SHP77 treated with DMSO at 0.1 percent for 48 hours (cell line): ENCODE measurements at places on chromosomes 3 and 15.

- no peak for DNase-seq
Observed at GRCh38 chr3:104735691-104736090, 631.0 kb upstream of the ALCAM start.

- DNase-seq = peak; percentile 73
Observed at GRCh38 chr3:48194446-48195071, 6.3 kb upstream of the CDC25A start.

GRCh38 chr3:144031938-144032337 lies 60.3 kb downstream of the DIPK2A start:
- no peak for DNase-seq

GRCh38 chr3:165339753-165340152 lies 143.6 kb upstream of the SLITRK3 start:
- DNase-seq = no peak

GRCh38 chr15:71465131-71465955 lies 345.0 kb upstream of the NR2E3 start:
- no peak for DNase-seq

- DNase-seq = no peak
Observed at GRCh38 chr3:14757153-14757700, 61.5 kb upstream of the FGD5 start.
